ENCODE measurements at places on chromosomes 11 and 22. TPM values are rescaled to one million over a fixed set of nuclear protein-coding genes. Genes with fewer than 3 reads are reported as not detected.
A peak's percentile ranks its signal among the peaks of the same experiment; 100 is the strongest.

- H3K4me3 ChIP-seq, result no peak overlapping the region
- H3K4me1 ChIP-seq, result no peaks in the 10 kb centered on the region
Observed at GRCh38 chr11:86740628-86741483, 59.5 kb upstream of the PRSS23 start.

Gene FIBIN
- not detected for total RNA-seq

Gene MMP13
- not detected for total RNA-seq

Gene OSBPL5
- 23.9 TPM for total RNA-seq

DNA sequence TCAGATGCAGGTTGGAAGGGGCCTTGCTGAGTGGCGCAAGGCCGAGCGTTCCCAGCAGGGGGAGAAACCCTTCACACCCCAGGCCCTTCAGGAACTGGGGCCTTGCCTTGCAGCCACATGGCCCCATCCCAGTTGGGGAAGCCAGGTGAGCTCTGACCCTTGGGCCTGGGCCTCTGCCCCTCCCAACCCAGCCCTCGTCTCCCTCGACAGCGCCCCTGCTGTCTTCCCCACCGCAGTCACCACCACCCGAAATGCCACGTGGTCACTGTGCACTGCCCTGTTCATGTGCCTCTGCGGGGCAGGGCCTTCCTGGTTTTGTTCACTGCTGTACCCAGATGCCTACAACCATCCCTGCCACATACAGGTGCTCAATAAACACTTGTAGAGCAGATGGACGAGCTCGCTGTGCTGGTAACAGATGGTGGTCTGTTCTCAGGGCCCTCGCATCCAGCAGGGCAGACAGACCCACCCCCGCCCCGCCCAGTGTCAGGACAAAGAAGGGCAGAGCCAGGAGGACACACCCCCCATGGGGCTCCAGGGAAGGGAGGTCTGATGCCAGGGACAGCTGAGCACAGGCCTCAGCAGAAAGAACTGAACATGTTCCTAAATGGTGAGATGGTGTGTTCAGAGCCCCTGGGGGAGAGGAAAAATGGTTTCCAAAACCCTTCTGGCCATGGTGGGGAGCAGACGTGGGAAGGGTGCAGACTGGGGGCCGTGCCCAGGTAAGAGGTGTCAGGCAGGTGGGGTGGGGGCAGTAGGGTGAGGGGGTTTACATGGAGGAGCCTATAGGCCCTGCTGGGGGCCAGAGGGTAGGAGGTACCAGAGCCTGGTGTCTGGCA, 3.7 kb downstream of the POLR2L start:
- H3K36me3 ChIP-seq, result peaks cover 26% of the 10 kb centered on the region
- no peak overlapping the region for H3K27ac ChIP-seq
- H3K4me1 ChIP-seq, result peaks cover 58% of the 10 kb centered on the region
- H3K27me3 ChIP-seq, result peaks cover 19% of the 10 kb centered on the region

DNA sequence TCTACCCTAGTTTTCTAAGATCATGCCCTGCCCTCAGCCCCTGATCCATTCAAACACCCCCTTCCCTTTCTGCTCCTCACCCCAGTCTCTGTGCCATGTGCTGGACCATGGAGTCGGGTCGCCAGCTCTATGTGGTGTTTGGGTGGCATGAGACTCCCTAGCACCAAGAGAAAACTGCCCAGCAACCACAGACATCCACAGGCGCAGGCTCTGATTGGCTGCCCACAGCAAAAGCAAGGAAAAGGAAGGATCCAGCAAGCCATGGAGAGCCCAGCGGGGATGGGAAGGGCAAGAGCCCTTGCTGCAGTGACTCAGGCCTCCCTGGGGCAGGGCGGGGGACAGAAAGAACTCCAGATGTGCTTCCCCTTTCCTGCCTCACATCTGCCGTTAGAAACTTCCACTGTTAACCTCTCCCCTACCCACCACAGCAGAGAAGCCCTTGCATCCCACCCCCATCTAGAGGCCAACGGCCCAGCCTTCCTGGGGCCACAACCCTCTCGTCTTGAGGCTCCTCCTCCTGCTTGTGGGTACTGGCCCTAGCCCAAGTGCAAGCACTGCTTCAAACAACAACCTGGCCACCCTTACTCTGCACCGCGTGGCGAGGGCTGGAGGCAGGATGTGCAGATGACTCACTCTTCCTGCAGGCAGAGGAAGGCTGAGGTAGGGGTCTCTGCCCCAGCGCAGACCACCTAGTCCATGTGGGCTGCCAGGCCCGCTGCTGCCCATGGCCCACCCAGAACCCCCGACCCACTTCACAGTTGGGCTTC, 9.7 kb upstream of the AHNAK start:
- H3K36me3 ChIP-seq, result peaks cover 23% of the 10 kb centered on the region
- H3K4me3 ChIP-seq, result no peak overlapping the region
- no peaks in the 10 kb centered on the region for H3K27me3 ChIP-seq
- H3K27ac ChIP-seq, result peak overlapping the region; percentile 98
- H3K4me1 ChIP-seq, result peaks cover 51% of the 10 kb centered on the region
- DNase-seq, result peak; percentile 78

Gene GPR83
- 0.09 TPM for total RNA-seq

- H3K27ac ChIP-seq, result no peak overlapping the region
- no peaks in the 10 kb centered on the region for H3K4me1 ChIP-seq
- no peak for DNase-seq
- no peaks in the 10 kb centered on the region for H3K36me3 ChIP-seq
- H3K27me3 ChIP-seq, result no peaks in the 10 kb centered on the region
- no peak overlapping the region for H3K4me3 ChIP-seq
Observed at GRCh38 chr11:32152216-32152615, 61.3 kb downstream of the RCN1 start.

Gene IGHMBP2
- total RNA-seq, result 33.5 TPM

GRCh38 chr11:122634501-122634900, 21.0 kb upstream of the UBASH3B start:
- no peak for DNase-seq
- H3K27ac ChIP-seq, result no peak overlapping the region
- H3K27me3 ChIP-seq, result no peaks in the 10 kb centered on the region
- no peak overlapping the region for H3K4me3 ChIP-seq

DNA sequence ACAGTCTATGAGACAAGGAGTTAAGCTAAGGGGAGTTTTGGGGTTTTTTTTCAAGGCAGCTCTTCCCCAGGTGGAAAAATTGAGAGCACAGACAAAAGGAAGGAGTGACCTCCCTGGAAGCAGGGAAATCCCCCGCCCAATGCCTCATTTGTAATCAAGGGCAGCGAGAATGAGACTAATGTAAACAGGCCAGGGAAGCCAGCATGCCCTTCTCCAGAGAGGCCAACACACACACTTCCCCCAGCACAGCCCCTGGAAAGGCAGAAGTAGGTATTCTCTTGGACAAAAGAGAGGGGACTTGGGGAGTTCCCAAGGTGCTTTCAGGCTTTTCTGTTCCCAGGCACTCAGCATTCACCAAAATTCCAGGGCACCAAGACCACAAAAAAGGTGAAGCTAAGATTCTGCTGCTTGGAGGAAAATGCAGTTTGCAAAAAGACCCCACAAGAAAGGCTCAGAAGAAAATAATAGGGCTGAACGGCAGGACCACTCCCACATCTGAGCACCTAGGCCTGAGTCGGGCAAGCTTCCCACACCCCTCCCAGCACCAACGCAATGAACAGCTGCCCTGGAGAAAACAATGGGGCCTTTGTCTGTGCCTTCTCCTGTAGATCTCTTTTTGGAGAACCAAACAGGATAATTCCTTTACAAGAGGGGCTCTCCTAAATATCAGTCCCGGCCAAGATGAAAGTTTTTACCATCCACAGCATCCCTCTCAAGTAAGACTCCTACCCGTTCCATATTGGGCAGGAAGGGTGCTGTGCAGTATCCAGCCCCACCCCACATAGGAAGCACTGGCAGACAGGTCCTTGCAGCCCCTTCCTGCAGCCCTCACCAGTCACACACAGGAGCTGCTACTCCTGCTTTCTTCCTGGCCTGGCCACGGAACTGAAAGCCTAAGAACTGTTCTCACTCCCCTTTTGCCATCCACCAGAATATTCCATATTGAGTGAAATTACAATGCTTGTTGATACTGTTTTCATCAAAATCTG, 70.7 kb upstream of the AKIP1 start:
- peaks cover 28% of the 10 kb centered on the region for H3K27me3 ChIP-seq
- H3K4me1 ChIP-seq, result no peaks in the 10 kb centered on the region
- H3K27ac ChIP-seq, result no peak overlapping the region
- no peak for DNase-seq

DNA sequence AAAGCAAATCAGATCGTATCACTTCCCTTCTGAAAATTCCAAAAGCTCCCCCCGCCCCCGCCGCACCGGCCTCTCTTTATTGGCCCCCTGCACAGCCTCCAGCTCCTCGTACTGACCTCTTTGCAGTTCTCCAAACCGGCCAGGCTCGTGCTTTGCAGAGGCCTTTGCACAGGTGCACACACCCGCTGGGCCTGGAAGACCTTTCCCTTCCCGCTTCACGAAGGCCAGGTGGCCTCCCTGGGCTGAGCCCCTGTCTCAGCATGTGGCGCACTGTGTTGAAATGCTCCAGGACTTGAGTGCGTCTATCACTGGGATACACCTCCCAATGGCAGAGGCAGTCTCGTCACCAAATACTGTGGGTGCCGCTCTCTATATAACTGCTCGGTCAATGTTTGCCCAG, 13.2 kb upstream of the ADA2 start:
- H3K27me3 ChIP-seq, result no peaks in the 10 kb centered on the region
- DNase-seq, result no peak
- no peak overlapping the region for H3K27ac ChIP-seq
- peaks cover 9% of the 10 kb centered on the region for H3K4me1 ChIP-seq
- H3K36me3 ChIP-seq, result no peaks in the 10 kb centered on the region

Gene MRGPRE
- not detected for total RNA-seq

Gene CRACR2B
- total RNA-seq, result 1.5 TPM

DNA sequence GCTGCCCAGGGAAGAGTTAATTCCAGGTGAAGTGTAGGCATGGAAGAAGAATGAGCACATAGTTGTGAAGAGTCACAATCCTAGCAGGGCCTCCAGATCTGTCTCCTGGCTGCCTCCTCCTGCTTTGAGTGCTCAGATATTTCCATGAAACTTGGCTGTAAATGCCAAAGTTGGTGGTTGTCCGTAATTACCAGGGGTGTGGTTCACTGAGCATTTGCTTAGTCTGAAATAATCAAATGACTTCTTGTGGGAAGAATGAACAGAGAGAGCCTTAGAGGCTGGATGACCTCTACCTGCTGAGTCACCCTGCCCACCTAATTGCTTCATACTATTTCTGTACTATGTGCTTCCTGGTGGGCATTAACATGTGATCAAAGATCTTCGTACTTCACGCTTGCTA, 50.9 kb downstream of the APIP start:
- H3K27me3 ChIP-seq, result no peaks in the 10 kb centered on the region
- no peaks in the 10 kb centered on the region for H3K4me1 ChIP-seq
- H3K36me3 ChIP-seq, result no peaks in the 10 kb centered on the region
- H3K4me3 ChIP-seq, result no peak overlapping the region
- DNase-seq, result no peak
